ENCODE measurements at places on chromosomes 7 and 10. TPM values are rescaled to one million over a fixed set of nuclear protein-coding genes. Genes with fewer than 3 reads are reported as not detected.

DNA sequence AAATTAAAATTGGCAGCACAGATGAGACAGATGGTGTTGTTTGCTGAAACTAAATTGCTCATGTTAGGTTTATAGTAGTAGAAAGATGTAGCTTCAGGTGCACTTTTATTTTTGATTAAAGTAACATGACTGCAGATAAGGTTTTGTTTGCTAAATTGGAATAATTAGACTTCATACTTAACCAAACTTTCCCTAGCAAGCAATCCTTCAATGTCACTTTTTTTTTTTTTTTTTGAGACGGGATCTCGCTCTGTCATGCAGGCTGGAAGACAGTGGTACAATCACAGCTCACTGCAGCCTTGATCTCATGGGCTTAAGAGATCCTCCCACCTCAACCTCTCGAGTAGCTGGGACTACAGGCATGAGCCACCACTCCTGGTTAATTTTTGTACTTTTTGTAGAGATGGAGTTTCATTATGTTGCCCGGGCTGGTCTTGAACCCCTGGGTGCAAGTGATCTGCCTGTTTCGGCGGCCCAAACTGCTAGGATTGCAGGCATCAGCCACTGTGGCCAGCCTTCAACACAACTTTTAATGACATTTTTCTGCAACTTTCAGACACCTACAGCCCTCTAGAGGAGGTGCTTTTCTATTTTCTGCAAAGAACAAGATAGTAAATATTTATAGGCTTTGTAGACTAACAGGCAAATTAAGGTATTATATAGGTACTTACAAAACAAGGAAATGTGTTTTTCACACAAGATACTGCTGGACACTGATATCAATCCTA lies 84.8 kb upstream of the CCNY start:
- H3K4me3 ChIP-seq: no peak overlapping the region
- H3K4me1 ChIP-seq: no peaks in the 10 kb centered on the region
- DNase-seq: no peak
- H3K27ac ChIP-seq: no peak overlapping the region

- H3K36me3 ChIP-seq: no peaks in the 10 kb centered on the region
- no peak overlapping the region for H3K4me3 ChIP-seq
- H3K27me3 ChIP-seq: no peaks in the 10 kb centered on the region
- DNase-seq: no peak
- H3K4me1 ChIP-seq: peaks cover 12% of the 10 kb centered on the region
- no peak overlapping the region for H3K27ac ChIP-seq
Observed at GRCh38 chr7:101470668-101471487, 108.2 kb downstream of the COL26A1 start.

DNA sequence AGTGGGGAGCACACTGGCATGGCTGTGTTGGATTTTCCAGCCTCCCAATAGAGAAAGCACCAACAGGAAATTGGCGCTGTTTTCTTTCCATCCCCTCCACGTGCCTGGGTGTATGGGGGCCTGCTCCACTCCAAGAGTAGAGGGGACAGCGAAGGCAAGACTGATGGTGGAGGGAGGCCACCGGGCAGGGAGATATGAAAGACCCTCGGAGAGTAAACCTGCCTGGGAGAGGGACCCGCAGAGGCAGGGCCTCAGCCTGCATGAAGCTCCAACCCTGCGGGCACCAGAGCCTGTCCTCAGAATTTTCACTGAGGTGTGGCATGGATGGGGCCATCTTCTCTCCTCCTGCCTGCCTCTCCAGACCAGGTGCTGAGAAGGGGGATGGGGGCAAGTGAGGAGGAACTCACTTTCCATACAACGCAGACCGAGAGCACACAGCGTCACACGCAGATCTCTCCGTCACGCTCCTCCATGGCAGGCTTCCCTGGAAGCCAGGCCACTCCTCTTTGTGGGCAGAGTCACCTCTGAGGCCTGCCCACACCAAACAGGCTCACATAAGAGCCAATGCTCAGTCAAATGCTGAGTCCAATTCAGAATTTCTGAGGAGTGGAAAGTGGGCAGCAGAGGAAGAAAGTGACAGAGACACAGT lies 18.8 kb downstream of the ANXA11 start:
- no peaks in the 10 kb centered on the region for H3K36me3 ChIP-seq
- H3K4me1 ChIP-seq: peaks cover 6% of the 10 kb centered on the region
- no peak overlapping the region for H3K4me3 ChIP-seq
- no peaks in the 10 kb centered on the region for H3K27me3 ChIP-seq

The CLDN4 gene
- 295 TPM for total RNA-seq

- H3K27ac ChIP-seq: no peak overlapping the region
- no peaks in the 10 kb centered on the region for H3K27me3 ChIP-seq
- DNase-seq: no peak
- H3K4me3 ChIP-seq: no peak overlapping the region
- 0 out of 2 replicates have a peak, but pooled peaks cover 3% of the 10 kb centered on the region for H3K4me1 ChIP-seq
Observed at GRCh38 chr10:125916977-125917376, 20.6 kb downstream of the FANK1 start.

All from Panc1 (cell line).